ENCODE measurements at places on chromosomes 5 and 9.

GRCh38 chr5:153883854-153884611 is 154.7 kb downstream of the FAM114A2 start:
- no peak for DNase-seq

DNA sequence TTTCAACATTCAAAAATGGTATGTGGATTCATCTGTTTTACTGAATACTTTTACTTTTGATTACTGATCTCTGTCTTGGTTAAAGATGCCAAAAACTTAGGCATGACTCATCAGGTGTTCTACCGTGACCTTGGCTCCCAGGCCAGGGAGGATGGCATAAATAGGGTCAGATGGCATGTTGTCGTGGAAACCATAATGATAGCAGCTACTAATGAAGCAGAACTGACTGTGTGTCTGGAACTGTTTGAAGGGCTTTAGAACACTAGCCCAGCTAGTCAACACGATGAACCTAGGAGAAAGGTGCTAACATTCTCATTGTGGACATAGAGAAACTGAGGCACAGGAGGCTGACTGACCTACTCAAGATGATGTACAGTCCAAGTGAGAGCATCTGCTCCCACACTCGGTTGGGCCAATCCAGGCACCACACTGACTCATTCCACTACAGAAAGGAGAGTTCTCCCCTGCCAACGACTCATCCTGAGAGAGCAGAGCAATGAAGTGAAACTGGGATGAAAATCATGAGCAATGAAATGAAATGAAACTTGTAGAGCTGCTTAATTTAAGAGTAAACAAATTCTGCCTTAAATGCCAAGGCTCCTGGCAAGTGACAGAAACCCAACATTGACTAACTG is 116.0 kb downstream of the TENT4A start:
- no peak for DNase-seq

DNA sequence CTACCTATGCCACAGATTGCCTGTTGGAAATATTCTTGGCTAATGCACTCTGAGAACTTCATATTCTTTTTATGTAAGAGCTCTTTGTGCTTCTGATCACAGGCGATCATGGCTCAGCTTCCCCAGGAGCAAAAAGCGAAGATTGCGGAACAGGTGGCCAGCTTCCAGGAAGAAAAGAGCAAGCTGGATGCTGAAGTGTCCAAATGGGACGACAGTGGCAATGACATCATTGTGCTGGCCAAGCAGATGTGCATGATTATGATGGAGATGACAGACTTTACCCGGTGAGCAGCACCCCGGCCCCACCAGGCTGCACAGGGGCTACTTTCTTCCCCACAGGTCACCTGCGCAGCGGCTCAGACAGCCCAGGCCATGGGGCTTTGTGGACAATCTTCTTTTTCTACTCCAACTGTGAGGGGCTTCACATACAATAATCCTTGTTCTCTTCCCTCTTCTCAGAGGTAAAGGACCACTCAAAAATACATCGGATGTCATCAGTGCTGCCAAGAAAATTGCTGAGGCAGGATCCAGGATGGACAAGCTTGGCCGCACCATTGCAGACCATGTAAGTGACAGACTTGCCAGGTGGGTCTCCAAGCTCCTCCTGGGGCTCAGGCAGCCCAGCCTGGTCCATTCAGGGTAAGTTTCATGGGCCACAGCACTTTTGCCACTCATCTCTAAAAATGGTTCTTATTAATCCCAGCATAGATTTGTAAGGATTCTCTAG is 55.4 kb upstream of the LRRTM2 start:
- no peak for DNase-seq

DNA sequence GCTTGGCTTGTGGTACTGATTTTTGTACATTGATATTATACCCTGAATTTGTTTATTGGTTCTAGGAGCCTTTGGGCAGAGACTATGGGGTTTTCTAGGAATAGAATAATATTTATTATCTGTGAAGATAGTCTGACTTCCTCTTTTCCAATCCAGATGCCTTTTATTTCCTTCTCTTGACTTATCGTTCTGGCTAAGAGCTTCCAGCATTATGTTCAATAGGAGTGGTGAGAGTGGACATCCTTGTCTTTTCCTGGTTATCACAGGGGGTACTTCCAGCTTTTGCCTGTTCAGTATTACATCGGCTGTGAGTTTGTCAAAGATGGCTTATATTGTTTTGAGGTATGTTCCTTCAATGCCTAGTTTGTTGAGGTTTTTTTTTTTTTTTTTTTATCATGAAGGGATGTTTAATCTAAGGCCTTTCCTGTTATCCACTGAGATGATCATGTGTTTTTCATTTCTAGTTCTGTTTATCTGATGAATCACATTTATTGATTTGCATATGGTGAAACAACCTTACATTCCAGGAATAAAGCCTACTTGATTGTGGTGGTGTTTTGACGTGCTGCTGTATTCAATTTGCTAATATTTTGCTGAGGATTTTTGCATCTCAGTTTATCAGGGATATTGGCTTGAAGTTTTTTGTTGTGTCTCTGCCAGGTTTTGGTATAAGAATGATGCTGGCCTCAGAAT is 77.5 kb downstream of the CERT1 start:
- DNase-seq = no peak

- DNase-seq = no peak
Observed at GRCh38 chr9:88925481-88925880, 65.8 kb upstream of the S1PR3 start.

DNA sequence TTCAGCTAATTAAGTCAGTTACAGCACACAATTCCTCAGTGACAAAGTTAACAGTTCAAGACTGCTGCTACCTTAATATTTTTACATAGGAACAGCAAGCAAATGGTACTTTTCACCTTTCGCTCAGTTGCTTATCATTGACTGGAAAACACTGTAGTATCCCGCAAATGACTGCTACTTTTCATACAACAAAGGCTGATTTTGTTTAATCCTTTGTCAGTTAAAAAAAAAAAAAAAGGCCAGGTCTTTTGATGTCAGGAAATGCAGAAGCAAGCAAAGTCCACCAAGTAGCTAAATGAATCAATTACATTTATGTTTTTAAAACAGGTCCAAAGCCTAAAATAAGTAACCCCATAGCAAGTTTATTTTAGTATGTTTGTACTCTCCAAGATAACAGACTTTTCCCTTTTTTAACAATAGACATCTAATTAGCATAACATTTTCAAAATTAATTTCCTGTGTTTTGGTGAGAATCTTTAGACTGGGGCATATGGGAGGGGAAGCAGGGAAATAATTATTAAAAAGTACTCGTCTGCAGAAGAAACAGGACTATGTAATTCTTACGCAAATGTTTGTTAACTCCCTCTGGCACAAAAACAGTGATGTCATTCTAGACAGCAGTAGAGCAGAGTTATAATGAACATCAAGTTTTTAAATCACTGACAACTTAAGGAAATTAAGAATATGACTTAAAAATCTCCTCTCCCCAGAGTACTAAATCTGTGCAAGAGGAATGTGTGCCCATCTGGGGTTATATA is 9.6 kb downstream of the PFDN1 start:
- DNase-seq = no peak

DNA sequence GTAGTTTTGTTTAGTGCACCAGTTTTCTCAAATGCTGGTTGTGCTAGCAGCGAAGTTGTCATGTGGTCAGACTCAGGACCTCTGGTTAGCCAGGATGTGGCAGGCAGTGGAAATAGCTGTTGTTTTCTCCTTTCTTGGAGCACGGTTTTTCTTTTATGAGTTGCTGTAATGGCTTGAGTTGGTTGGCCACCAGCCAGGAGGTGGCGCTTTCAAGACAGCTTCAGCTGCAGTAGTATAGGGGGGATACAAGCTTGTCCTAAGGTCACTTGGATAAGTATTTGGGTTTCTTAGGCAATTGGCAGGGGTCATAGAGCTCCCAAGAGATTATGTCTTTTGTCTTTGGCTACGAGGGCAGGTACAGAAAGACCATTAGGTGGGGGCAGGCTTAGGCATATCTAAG is 274.2 kb upstream of the TARS1 start:
- DNase-seq = no peak

DNA sequence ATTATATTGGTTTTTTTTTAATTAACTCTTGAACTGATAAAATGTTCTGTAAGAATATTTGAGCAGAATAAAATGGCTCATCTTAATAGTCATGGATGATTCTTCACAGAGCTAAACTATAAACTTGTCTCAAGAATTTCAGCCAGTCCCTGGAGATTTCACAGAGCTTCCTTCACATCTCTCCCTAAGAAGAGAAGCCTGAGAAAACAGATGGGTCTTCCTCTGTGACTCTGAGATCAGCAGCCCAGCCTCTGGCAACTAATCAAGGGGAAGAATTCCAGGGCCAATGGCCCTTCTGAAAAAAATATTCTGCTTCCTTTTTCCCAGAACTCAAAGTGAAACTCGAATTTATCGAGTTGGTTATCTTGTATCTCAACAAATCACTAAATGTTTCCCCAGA is 122.2 kb upstream of the ITGA1 start:
- no peak for DNase-seq

- no peak for DNase-seq
Observed at GRCh38 chr5:93790401-93790800, 49.0 kb upstream of the POU5F2 start.

- DNase-seq = no peak
Observed at GRCh38 chr5:43117092-43117491, 3.6 kb upstream of the ZNF131 start.

GRCh38 chr9:130789747-130790672 is 45.0 kb upstream of the ABL1 start:
- DNase-seq = no peak

GRCh38 chr5:124730381-124730780 is 16.1 kb downstream of the ZNF608 start:
- DNase-seq = no peak

DNA sequence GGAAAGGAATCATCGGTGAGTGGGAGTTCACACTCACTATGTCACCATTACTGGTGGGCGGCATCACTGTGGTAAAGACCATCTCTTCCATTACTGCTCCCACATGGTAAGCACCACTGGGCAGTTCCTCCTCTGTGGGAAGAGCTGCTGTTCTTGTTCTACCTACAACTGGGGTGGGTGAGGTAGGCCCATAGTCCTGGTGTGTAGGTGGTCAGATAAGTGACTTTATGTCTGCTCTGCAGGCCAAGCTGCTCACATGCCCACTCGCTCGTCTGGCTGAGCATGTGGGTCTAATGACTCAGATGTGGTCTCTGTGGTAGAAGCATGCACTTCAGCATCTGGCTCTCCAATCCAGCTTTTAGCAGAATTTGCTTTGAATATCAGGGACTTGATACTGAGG is 82.9 kb downstream of the TMEM215 start:
- no peak for DNase-seq

- no peak for DNase-seq
Observed at GRCh38 chr5:128213833-128214232, 130.3 kb downstream of the SLC12A2 start.

DNA sequence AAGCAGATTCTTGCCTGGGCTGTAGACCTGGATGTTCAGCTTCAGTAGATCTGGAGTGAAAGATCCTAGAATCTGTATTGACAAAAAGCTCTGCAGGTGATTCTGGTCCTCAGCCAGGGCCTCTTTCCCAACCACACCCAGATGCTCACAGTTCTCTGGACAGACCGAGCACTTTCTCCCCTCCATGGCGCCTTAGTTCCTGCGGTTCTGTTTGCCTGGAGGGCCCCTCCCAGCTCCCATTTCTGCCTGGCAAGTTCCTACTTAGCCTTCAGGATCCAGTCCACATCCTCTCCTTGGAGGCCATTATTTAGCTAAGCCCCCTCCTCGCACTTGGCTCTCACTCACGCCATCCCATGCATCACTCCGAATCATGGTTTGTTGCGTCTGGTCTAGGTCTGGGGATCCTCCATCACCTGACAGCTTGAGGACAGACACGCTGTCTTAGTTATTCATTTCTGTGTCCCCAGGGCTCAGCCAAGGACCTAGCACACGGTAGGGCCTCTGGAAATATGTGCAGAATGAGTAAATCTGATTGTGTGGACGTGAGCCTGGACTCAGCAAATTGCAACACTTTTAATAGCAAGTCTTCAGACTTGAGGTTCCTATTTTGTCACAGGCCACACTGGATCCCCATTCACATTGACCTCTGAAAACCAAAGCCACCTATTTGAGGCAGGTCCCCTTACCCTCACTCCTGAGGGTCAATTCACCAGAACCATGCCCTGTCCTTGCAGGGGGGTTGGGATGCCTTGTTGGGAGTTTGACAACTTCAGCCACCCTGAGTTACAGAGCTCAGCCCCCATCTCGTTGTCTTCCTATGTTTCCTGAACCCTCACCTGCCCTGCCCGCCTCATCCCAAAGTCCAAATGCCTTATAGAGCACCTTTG is 50.7 kb downstream of the COL15A1 start:
- DNase-seq = no peak

DNA sequence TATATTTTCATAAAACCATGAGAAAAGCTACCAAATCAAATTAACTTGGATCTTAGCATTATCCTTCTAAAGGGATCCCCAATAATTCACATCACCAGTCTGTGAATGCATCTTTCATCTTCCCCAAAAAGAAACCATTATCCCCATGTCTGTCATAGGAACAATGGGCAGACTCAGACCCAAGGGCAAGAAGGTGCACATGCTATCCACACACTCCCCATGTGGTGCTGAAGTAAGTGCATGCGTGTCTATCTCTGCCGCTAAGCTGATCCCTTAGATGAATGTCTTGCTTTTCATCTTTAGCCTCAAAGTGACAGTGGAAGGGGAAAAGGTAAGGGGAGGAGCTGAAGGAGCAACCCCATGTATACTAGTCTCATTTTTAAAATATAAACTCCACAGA is 10.2 kb downstream of the SPOCK1 start:
- no peak for DNase-seq

DNA sequence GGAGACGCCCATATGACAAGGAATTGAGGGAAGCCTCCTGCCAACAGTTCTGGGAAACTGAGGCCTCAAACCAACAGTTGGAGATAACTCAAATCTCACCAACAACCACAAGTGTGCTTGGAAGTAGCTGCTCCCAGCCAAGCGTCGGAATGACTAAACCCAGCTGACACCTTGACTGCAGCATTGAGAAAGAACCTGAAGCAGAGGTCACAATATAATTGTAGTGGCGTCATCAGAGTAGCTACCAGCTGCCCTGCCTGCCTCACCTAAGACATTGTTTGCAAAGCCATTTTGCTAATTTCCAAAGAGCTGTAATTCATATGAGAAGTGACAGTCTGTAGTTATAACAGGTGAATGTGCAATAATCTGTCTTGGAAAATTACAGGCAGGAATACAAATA is 40.8 kb upstream of the ANKRD31 start:
- no peak for DNase-seq

GRCh38 chr9:13127131-13127530 is 152.4 kb downstream of the MPDZ start:
- DNase-seq = no peak

DNA sequence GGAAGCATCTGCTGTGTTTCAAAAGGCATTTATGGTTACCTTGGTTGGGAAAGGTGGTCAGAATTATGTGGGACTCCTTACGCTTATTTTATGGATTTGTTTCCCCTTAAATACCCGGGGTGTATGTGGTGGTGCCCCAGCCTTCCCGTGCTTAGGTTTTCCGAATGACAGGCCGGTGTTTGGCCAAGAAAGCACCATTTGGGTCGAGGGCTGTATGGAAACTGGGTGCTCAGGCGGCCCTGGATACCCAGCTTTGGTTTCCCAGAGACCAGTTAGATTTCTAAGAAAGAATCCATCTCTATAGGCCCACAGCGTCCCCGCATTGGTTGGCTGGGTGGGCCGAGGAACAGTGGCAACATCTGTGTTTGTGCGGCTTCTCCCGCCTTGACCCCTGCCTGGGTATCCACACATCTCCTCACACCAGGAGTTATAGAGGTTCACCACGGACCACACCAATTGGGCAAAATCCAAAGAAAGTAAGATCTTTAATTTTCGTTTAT is 868 bp downstream of the ARHGEF28 start:
- DNase-seq = no peak

GRCh38 chr5:54531546-54531945 is 14.0 kb downstream of the SNX18 start:
- no peak for DNase-seq

All from activated gamma-delta T cell treated with Interleukin-2 at 50 U/mL for 16 hours (primary cell).